ENCODE measurements at places on chromosomes 7 and 10. TPM values are rescaled to one million over a fixed set of nuclear protein-coding genes. Genes with fewer than 3 reads are reported as not detected.

DNA sequence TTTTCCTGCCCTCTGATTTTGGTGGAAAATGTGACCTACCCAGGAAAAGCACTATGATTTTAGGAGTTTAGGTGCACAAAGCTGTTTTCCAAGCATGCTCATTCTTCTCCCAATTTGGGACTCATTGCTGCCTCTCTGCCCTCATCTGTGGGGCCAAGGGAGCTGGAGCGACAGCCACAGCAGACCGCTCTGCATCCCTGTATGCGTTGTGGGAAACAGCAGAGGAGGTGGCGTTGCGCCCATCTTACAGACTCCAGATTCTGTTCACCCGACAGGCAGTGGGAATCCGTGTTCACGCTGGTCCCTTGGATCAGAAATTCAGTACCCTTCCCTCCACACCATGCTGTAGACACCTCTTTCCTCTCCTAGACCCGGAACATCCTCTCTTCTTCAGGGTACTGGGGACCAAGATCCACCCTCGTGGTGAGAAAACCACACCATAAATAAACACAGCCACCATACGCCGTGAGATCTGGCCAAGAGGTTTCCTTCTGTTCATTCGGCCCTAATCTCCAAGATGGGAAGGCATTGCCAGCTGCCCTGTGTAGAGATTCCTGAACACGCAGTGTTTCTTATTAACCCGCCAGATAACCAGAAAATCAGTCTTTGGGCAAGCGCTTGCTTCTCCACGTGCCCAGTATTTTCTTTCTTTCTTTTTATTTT is 87.9 kb downstream of the CUX1 start:
- H3K27ac ChIP-seq = no peak overlapping the region
- no peak for DNase-seq
- H3K27me3 ChIP-seq = no peaks in the 10 kb centered on the region
- no peaks in the 10 kb centered on the region for H3K36me3 ChIP-seq

GRCh38 chr10:42722575-42722974 is 60.0 kb upstream of the BMS1 start:
- H3K27ac ChIP-seq = no peak overlapping the region
- no peaks in the 10 kb centered on the region for H3K36me3 ChIP-seq
- no peak for DNase-seq
- no peaks in the 10 kb centered on the region for H3K27me3 ChIP-seq
- H3K4me1 ChIP-seq = no peaks in the 10 kb centered on the region

DNA sequence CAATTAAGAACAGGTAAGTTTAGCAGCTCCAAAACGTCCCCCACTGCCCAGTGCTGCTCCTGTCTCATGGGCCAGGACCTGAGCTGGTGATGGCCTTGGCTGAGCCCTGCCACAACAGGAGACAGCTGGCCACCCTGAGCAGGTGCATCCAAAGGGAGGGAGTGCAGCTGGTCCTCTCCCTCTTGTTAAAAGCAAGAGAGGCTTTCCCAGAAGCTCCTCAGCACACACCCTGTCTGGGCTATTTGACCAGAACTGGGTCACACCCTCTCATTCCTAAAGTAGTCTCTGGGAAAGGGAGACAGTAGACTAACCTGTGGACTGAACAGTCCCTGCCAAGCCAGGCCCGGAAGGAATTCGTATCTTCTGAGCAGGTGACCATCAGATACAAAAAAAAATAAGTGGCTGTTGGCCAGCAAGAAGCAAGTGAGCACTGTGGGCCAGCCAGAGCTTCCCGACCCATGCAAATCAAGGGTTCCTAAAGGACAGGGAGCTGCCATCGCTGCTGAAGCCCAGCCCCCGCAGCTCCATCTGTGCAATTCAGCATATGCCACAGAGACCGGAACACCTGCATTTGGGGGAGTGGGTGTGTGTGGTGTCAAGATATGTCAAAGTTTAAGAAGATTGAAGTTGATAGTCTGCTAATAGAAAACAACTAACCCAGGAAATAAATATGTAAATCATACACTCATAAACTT is 2.1 kb upstream of the TMEM72 start:
- DNase-seq = no peak
- peaks cover 5% of the 10 kb centered on the region for H3K4me1 ChIP-seq
- H3K4me3 ChIP-seq = no peak overlapping the region
- H3K27ac ChIP-seq = no peak overlapping the region
- no peaks in the 10 kb centered on the region for H3K27me3 ChIP-seq

Gene PRKRIP1
- 17.4 TPM for total RNA-seq

Gene SMC3
- 48.2 TPM for total RNA-seq

Data from ovary (tissue), 10 donors.